ENCODE measurements at places on chromosomes 11 and 22. TPM values are rescaled to one million over a fixed set of nuclear protein-coding genes. Genes with fewer than 3 reads are reported as not detected.
A peak's percentile ranks its signal among the peaks of the same experiment; 100 is the strongest.

GP1BB gene
- polyA plus RNA-seq = 1.9 TPM

GRCh38 chr22:44055805-44056204 is 31.7 kb downstream of the PARVB start:
- no peak overlapping the region for H3K4me3 ChIP-seq
- no peak for DNase-seq
- no peak overlapping the region for H3K27ac ChIP-seq
- H3K36me3 ChIP-seq = no peaks in the 10 kb centered on the region

- no peak overlapping the region for H3K4me3 ChIP-seq
- no peaks in the 10 kb centered on the region for H3K36me3 ChIP-seq
- DNase-seq = no peak
- H3K27ac ChIP-seq = no peak overlapping the region
These were observed 1089.3 kb downstream of the BRD1 start for GRCh38 chr22:48738204-48738980.

DDIAS gene
- polyA plus RNA-seq = 0.78 TPM

DNA sequence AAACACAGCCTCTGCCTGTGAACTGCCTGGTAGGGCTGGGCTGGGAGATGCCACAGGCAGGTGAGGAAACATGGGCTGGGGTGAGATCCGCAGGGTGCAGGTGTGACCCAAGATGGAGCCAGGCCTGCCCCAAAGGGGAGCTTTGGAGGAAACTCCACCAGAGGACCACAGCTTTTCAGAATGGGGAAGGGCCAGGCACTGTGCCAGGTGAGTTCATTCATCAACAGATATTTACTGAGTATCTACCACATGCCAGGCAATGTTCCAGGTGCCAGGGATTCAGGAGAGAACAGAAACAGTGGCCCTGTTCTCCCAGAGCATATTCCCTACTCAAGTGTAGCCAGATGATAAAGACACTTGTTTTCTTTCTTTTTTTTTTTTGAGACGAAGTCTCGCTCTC is 11.2 kb downstream of the RTN4RL2 start:
- peaks cover 15% of the 10 kb centered on the region for H3K27me3 ChIP-seq
- no peak overlapping the region for H3K27ac ChIP-seq
- no peak overlapping the region for H3K4me3 ChIP-seq
- DNase-seq = no peak
- no peaks in the 10 kb centered on the region for H3K36me3 ChIP-seq
- H3K4me1 ChIP-seq = peaks cover 7% of the 10 kb centered on the region

SPINDOC gene
- 23.9 TPM for polyA plus RNA-seq

DNA sequence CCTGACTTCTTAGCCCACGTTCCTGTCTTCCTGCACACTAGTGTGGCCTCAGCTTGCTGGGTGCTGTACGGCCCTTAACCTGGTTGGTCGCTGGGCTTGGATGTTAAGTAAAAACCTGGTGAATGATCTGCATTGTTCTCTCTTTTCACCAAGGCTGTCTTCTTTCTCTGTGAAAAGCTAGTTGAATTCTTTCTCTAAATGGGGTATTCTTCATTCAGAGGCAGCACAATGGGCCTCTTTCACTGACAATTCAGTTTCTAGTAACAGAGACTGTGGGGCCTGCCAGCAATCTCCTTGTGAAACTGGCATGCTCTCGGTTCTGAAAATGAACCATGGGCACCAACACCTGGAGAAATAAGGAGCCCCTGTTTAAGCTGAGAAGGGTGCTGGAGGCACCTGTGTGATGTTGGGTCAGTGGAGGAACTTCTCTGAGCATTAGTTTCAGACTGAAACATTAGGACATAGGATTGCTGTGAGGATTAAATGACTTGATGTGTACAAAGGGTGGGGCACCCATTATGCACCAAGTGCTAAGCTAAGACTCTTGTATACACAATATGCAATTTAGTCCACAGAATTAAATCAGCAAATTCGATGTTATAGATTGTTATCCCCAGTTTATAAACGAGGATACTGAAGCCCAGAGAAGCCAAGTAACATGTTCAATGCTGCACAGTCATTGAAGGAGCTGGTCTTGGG is 33.1 kb upstream of the ELF5 start:
- no peak for DNase-seq
- H3K27ac ChIP-seq = no peak overlapping the region
- H3K4me3 ChIP-seq = no peak overlapping the region
- no peaks in the 10 kb centered on the region for H3K36me3 ChIP-seq

DNA sequence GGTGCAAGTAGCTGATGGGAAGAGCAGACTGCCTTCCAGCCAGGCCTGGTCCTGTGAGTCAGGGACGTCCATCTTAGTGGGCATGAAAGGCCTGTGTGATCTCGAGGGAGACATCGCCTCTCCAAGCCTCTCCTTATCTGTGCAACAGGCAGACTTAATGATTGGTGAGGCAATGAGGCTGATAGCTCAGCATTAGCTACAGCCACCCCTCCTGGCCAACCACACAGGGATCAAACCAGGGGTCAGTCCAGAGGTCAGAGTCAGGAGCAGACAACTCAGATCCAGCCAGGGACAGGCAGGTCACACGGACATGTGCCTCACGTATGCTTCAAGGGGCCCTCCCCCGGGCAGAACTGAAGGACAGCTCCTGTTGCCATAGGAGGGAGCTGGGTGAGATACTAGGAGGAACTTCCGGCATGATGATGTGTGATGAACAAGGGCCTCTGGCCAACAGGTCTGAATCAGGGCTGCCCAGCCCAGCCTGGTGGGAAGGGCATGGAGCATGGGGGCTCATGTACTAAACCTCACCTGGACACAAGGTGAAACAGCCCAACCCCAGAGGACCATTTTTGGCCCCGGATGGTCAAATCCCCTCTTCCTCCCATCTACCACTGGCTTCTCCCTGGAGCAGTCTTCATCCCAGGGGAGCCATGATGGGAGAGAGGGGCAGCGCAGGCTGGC is 2.8 kb upstream of the APOC3 start:
- H3K36me3 ChIP-seq = no peaks in the 10 kb centered on the region
- no peak overlapping the region for H3K4me3 ChIP-seq
- no peaks in the 10 kb centered on the region for H3K4me1 ChIP-seq
- H3K27me3 ChIP-seq = no peaks in the 10 kb centered on the region

GRCh38 chr11:8168485-8169257 is at the start of gene RIC3:
RIC3 (minus strand) TSS chr11:8169025; CDS start chr11:8168989, 36 bp downstream.
- H3K4me1 ChIP-seq = peaks cover 11% of the 10 kb centered on the region
- H3K27ac ChIP-seq = peak within 1 kb of the TSS; percentile 11
- no peaks in the 10 kb centered on the region for H3K36me3 ChIP-seq
- H3K4me3 ChIP-seq = peak within 1 kb of the TSS; percentile 55
- no peak for DNase-seq
- peaks cover 31% of the 10 kb centered on the region for H3K27me3 ChIP-seq

TBX10 gene
- polyA plus RNA-seq = not detected

DNA sequence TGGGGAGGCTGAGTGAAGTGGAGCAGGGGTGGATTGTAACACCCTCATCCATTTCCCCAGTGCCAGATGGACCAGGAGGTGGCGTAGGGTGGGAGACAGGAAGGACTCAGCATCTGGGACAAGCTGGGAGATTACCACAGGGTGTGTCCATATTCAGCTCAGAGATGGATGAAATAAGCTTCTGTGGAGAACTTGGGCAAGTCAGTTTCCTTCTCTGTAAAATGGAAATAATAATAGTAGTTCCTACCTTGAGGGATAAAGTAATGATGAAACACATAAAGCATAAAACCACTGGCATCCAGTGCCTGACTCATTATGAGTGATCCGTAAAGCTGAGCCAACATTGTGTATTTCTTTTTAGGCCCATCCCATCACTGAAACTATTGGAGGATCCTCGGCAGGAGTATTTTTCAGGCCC is 607 bp upstream of the ROBO4 start:
- H3K27me3 ChIP-seq = no peaks in the 10 kb centered on the region
- no peak for DNase-seq
- peaks cover 4% of the 10 kb centered on the region for H3K4me1 ChIP-seq
- H3K4me3 ChIP-seq = no peak overlapping the region
- H3K36me3 ChIP-seq = no peaks in the 10 kb centered on the region

DNAJB7 gene
- polyA plus RNA-seq = not detected

RASSF10 gene
- 2.2 TPM for polyA plus RNA-seq

DNA sequence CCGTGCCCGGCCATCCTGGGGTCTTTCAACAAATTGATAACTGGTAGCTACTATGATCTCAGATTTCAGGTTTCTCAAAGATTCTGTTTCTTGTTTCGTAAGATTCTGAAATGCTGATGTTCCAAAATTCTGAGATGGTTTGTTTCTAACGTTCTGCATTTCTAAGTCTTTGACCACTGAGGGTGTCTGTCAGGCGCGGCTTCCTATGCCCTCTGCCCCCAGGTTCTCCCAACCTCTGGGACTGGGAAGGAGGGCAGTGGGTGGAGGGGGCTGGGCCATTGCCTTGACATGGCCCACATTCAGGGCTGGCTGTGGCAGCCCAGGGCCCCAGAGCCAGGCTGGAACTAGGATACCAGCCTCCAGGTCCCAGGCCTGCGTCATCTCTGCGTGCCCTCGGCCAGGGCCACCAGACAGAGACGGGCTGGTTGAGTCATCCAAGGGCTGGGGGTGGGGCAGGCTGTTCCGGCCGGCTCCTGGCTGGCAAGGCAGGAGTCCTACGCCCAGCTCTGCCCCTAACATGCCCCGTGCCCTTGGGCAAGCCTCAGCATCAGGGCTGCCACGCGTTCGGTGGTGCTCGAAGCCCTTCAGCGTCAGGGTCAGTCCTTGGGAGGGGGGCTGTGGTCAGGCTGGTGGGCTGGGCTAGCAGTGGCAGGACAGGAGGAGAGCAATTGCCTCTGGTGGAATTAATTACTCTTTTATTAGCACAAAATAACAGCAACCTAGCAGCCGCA is 5.2 kb downstream of the TMEM134 start:
- no peaks in the 10 kb centered on the region for H3K36me3 ChIP-seq
- peak overlapping the region; percentile 57 for H3K27ac ChIP-seq
- no peaks in the 10 kb centered on the region for H3K4me1 ChIP-seq
- no peak for DNase-seq
- H3K27me3 ChIP-seq = no peaks in the 10 kb centered on the region

DNA sequence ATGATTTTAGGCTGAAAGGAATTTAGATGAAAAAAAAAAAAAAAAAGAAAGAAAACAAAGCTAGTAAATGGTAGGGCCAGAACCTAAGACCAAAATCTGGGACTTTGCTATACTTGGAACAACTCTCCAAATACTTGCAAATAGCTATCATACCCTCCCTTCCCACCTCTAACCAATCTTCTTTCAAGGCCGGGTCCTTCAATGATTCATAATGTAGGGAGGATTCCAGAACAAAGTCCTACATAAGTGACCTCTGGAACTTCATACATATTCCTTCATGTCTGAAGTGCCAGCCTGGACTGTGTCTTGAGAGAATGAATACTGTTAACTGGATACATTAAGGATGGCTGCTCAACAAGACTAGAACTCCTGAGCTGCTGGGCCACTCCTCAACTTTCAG is 9.9 kb downstream of the STK33 start:
- H3K27ac ChIP-seq = no peak overlapping the region
- DNase-seq = no peak
- no peak overlapping the region for H3K4me3 ChIP-seq
- H3K36me3 ChIP-seq = no peaks in the 10 kb centered on the region
- no peaks in the 10 kb centered on the region for H3K27me3 ChIP-seq
- no peaks in the 10 kb centered on the region for H3K4me1 ChIP-seq

MMP10 gene
- polyA plus RNA-seq = 2.0 TPM

- H3K4me1 ChIP-seq = peaks cover 12% of the 10 kb centered on the region
- H3K4me3 ChIP-seq = peak overlapping the region; percentile 89
- no peak for DNase-seq
- H3K36me3 ChIP-seq = peaks cover 9% of the 10 kb centered on the region
- peak overlapping the region; percentile 90 for H3K27ac ChIP-seq
These were observed 346 bp upstream of the ALG9 start for GRCh38 chr11:111871693-111872161.
